Liver (tissue), 10 donors: ENCODE measurements at places on chromosomes 12 and 14.

DNA sequence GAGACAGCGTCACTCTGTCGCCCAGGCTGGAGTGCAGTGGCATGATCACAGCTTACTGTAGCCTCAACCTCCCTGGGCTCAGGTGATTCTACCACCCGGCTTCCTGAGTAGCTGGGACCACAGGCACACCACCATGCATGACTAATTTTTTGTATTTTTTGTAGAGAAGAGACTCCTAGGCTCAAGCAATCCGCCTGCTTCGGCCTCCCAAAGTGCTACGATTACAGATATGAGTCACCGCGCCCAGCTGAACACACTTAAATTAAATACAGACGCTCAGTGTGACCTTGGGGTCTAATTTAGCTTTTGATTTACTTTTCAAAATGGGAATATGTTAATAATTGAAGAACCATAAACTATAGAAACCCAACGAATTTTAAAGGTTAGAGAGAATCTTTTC lies 77.2 kb downstream of the C2CD5 start:
- DNase-seq: no peak

GRCh38 chr14:105249182-105250007 lies 1.1 kb downstream of the BTBD6 start:
- no peak for DNase-seq

DNA sequence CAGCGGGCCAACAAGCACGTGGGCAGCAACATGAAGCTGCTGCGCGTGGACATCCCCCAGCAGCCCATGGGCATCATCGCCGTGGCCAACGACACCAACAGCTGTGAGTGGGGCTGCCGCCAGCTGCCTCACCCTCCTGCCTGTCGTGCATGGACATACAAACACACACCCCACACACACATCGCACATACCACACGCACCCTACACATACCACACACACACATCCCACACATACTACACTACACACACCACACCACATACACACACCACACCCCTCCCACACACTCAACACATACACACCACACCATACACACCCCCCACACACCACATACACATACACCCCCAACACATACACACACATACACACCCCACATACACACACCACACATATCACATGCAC lies 25.2 kb upstream of the NXPH4 start:
- no peak for DNase-seq

- peak; percentile 81 for DNase-seq
These were observed 7.2 kb upstream of the ANKRD9 start for GRCh38 chr14:102516531-102517391.

GRCh38 chr12:87952850-87953249 lies 76.4 kb downstream of the C12orf50 start:
- DNase-seq: no peak

DNA sequence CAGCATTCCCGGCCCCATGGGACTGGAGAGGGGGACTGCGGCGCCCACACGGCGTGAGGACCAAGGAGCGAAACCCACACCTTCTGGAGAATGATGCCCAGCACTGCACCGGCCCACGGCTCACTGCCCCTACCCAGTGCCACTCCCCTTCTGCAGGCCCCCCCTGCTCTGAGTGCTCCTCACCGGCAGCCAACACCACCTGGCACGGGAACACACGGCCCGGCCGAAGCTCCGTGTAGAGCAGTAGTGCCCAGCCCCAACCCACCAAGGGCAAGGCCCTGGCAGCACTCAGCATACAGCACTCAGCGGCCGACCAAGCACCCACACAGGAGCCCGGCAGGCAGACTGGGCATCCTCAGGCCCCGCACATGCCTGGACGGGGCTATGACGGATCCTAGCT lies 13.4 kb downstream of the BTBD6 start:
- no peak for DNase-seq

- no peak for DNase-seq
These were observed 226.8 kb downstream of the C12orf42 start for GRCh38 chr12:103268831-103269514.

- DNase-seq: no peak
These were observed 1.9 kb downstream of the CACNB3 start for GRCh38 chr12:48819986-48820725.
